ENCODE measurements at places on chromosomes 1 and 21.

GRCh38 chr1:220278991-220279390 is 6.7 kb upstream of the RAB3GAP2 start:
- no peak for DNase-seq

DNA sequence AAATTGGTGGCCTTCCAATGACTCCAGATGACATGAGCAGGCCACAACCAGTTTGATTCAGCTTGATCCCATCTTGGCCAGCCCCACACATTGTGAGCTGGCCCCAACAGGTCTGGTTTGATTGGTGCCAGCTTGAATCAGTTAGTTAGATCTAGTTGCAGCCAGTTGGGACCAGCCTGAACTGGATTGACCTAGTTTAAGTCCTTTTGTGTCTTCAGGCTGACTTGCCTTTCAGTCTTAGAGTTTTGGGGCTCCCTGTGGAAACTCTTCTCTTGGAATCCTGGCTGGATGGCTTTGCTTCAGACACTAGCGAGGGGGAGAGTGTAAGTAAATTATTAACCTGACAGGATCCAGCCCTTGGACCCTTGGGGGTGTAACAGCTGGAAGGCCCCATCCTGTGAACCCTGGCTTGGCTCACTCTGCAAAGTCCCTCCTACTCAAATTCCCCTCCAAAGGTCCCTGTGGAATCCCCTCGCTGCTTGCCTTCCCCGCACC is 36.2 kb upstream of the POU3F1 start:
- no peak for DNase-seq

DNA sequence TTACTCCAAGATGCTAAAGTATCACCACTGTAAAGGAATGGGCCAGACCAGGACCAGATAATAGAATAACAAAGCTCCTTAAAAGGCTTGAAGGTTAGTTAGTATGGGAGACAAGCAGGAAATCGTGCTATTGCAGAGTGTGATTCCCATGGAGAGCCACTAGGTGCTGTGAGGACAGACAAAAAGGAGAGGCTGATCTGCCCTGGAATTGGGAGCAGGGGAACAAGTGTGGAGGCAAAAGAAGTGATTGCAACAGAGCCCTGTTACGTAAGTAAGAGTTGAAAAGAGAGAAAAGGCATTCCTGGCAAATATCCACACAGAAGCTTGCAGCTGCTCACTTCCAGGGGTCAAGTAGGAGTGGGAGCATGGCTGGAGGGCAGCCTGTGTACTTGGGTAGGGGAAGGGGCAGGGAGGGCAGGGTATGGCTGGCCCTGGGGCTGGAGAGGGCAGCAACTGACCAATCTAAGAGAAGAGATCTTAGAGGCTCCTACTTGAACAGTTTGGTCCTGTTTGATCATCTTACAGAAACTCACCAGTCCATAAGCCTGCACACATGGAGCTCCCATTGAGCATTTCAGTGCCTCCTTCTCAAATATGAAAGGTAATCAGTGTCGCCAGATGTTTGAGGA is 207.7 kb upstream of the GJB5 start:
- no peak for DNase-seq

DNA sequence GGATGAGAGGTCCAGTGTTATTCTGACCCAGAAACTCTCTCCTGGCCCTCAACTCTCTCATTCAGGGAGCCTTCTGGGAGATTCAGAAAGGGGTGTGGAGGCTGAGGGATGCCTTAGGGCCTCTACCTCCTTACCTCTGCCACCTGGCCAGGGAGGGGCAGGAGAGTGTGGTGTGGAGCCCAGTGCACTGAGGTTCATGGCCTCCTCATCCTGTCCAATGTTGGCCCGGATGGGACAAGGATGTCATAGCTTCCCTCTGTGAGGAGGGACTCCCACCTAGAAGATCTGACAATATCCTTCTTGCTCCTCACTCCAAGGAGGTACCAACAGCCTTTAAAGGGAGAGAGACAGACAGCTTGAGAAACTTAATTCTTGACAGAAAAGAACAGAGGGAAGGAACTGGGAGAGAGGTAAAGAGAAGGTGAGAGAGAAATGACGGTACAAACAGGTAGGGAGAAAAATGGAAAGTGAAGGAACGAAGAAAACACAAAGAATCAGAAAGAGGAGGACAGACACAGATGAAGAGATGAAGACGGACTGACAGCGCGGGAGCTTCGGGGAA is 779 bp downstream of the BEND5 start:
- no peak for DNase-seq

DNA sequence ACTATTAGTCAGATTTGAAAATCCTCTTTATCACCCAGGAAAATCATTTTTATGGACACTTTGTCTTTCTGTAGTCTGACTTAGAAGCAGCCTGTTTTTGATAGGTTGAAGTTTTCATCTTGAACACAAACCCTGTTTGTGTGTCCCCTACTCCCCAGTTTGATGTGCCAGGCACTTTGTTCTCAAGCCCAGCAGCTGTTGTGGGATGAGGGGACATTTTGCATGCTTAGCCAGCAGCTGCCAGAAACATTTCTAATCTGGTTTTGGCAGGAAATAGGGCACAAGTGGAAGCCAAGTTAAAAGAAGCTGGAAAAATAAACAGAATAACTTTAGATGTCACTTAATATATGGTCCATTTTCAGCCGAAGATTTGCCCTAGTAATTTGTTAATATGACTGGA is 29.9 kb downstream of the ACTN2 start:
- DNase-seq = no peak

DNA sequence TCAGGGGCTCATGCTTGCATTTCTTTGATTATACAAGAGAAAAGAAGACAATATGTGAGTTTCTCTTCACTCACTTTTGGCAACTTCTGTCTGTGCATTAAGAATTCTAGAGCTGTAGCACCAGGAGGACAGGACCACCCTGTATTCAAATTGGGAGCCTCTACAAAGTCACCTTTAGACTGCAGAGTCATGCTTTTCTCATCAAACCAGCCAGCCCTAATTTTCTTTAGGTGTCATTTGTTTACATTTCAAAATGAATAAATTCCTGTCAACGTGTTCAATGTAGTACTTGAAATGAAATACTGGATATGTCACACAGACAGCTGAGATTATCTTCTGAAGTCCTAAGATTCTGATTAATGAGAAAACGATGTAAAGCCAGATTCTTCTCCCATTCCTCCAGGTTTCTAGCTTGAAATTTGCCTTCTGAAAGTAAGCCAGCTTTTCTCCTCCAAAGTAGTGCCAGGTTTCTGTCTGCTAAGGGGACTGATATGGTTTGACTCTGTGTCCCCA is 177.2 kb downstream of the GRIK1 start:
- DNase-seq = no peak
